Hepatocyte (in vitro differentiated cells): ENCODE measurements at places on chromosomes 2 and 18. TPM values are rescaled to one million over a fixed set of nuclear protein-coding genes. Genes with fewer than 3 reads are reported as not detected.

KLHL14 gene
- 0.12 and 0.44 TPM in 2 replicates for polyA plus RNA-seq

GRCh38 chr2:73935641-73936040, 9.0 kb downstream of the DGUOK start:
- no peak overlapping the region for H3K4me3 ChIP-seq
- no peaks in the 10 kb centered on the region for H3K36me3 ChIP-seq
- H3K27ac ChIP-seq: no peak overlapping the region
- no peaks in the 10 kb centered on the region for H3K27me3 ChIP-seq

DNA sequence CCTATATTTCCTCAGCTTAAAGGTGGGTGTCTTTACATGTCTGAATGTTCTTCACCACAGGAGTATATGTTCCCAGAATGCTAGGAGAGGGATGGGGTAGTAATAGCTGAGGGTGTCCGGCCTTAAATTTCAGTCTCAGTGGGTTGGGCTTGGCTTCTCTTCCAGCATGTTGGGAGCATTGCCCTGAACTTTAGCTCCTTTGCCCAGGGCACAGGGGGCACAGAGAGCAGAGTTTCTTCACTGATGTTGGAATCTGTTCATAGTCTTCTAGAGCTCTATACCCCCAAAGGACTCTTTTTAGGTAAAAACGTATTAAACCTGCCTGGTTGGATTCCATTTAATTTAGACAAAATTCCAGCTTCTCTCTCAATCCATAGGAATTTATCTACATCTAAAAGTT, 154.4 kb upstream of the GCFC2 start:
- H3K27ac ChIP-seq: no peak overlapping the region
- H3K27me3 ChIP-seq: no peaks in the 10 kb centered on the region
- H3K4me1 ChIP-seq: no peaks in the 10 kb centered on the region
- DNase-seq: no peak
- no peak overlapping the region for H3K4me3 ChIP-seq

SETBP1 gene
- 8.6 and 10.3 TPM in 2 replicates for polyA plus RNA-seq

DNA sequence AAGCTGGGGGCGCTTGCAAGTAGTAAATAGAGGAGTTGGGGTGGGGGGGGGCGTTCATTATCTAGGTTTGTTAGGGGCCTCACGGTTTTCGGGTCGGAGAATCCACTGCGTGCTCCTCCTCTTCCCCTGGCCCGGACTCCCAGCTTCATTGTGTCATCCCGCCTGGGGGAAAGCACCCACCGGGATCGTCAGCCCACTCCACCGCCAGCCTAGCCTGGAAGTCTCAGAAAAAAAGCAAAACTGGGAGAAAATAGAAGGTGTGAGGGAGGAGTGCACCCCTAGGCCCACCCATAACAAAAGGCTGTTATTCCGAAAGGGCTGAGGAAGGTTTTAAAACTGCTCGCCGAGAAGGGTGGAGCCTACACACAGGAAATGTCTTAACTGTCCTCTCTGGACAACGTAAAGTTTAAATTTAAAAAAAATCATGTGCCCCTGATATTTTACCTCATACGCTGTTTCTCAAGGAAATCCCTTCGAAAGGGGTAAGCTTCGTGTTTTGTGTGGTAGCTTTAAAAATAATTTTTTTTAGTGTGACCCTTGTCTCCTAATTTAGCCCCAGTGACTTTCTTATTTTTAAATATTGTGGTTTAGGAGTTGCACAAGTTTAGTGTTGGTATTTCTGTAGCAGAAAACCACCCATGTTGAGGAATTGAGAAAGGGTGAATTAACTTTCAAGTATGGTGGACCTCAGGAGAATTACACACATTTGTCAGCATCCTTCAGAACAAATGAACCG, 104.2 kb downstream of the SPTBN1 start:
- H3K27me3 ChIP-seq: no peaks in the 10 kb centered on the region
- no peaks in the 10 kb centered on the region for H3K36me3 ChIP-seq
- peak overlapping the region; percentile 68 for H3K4me3 ChIP-seq
- peak; percentile 42 for DNase-seq
- H3K4me1 ChIP-seq: peaks cover 30% of the 10 kb centered on the region

GRCh38 chr2:186554429-186554828, 35.4 kb upstream of the ITGAV start:
- no peaks in the 10 kb centered on the region for H3K27me3 ChIP-seq
- H3K27ac ChIP-seq: no peak overlapping the region

- no peaks in the 10 kb centered on the region for H3K27me3 ChIP-seq
- peak overlapping the region; percentile 90 for H3K4me3 ChIP-seq
- peak; percentile 70 for DNase-seq
- H3K27ac ChIP-seq: peak overlapping the region; percentile 99
Measured at GRCh38 chr2:65129286-65129825, 550 bp downstream of the RAB1A start.

GRCh38 chr2:128437204-128437565, 118.5 kb upstream of the HS6ST1 start:
- peaks cover 5% of the 10 kb centered on the region for H3K4me1 ChIP-seq
- H3K36me3 ChIP-seq: no peaks in the 10 kb centered on the region
- no peak overlapping the region for H3K27ac ChIP-seq
- DNase-seq: no peak

KIAA2012 gene
- 0.05 TPM in 1 of 2 replicates, not detected in the other for polyA plus RNA-seq

DNA sequence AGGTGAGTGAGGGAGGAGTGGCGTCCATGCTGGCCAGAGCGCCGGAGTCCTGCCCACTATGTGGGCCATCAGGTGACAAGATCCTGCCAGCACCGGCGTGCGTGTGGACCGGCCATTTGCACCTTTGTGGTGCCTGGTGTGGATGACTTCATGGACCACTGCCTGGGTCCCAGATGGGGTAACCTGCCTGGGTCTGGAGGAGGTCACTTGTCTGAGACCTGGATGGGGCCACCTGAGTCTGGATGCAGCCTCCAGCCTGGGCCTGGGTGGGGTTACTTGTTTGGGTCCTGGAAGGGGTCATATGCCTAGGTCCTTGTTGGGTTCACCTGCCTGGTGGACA, 299.6 kb downstream of the NDUFA10 start:
- H3K4me1 ChIP-seq: no peaks in the 10 kb centered on the region
- H3K27me3 ChIP-seq: no peaks in the 10 kb centered on the region
- H3K4me3 ChIP-seq: no peak overlapping the region

GRCh38 chr2:215626812-215627281, 191.0 kb upstream of the FN1 start:
- peaks cover 16% of the 10 kb centered on the region for H3K4me1 ChIP-seq
- H3K36me3 ChIP-seq: no peaks in the 10 kb centered on the region
- H3K27me3 ChIP-seq: no peaks in the 10 kb centered on the region
- no peak overlapping the region for H3K4me3 ChIP-seq

DNA sequence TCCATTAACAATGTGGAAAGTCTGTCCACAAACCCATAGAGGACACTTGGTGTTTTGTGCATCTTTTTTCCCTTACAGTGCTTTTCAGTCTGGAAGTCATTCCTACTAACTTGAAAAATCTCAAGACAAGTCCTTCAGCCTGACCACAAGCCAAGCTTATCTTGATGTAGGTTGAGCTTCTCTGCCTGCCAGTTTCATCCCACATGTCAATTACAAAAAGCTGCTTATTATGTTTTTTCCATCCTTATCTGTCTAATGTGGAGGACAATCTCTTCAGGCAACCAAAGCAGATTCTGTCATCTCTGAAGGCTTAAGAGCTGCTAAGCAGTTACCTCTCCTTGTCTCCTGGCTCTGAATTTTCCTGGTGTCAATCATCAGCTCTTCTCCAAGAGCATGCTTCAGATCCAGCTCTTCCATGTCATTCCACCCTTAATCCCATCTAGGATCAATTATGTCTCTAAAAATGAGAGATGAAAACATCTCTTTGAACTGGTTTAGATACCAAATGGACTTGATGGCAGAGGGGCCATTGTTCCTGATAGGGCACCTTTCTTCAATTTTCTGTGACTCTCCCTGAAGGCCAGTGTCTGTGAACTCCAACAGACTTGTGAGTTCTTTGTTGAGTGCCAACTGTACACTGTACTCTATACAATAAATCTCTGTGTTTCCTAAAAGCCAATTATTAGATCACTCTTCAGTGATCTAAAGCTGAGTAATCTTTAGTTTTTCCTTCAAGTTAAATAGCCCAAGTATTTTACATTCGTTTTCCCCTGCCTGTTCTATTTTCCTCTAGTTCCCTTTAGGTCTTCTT, 208.6 kb downstream of the RBM43 start:
- no peak overlapping the region for H3K4me3 ChIP-seq
- no peak overlapping the region for H3K27ac ChIP-seq
- no peaks in the 10 kb centered on the region for H3K27me3 ChIP-seq
- DNase-seq: no peak
- H3K4me1 ChIP-seq: peaks cover 14% of the 10 kb centered on the region

CKAP2L gene
- polyA plus RNA-seq: 5.0 and 7.2 TPM in 2 replicates

FHL2 gene
- 18.8 and 22.3 TPM in 2 replicates for polyA plus RNA-seq

- no peaks in the 10 kb centered on the region for H3K36me3 ChIP-seq
- no peak for DNase-seq
- H3K27ac ChIP-seq: peak overlapping the region; percentile 60
Measured at GRCh38 chr18:2538236-2538635, 33.1 kb downstream of the METTL4 start.

GRCh38 chr2:151638191-151638933, 95.9 kb downstream of the NEB start:
- DNase-seq: peak; percentile 27
- H3K27ac ChIP-seq: no peak overlapping the region
- no peak overlapping the region for H3K4me3 ChIP-seq
- H3K36me3 ChIP-seq: no peaks in the 10 kb centered on the region
- H3K4me1 ChIP-seq: peaks cover 6% of the 10 kb centered on the region

DNA sequence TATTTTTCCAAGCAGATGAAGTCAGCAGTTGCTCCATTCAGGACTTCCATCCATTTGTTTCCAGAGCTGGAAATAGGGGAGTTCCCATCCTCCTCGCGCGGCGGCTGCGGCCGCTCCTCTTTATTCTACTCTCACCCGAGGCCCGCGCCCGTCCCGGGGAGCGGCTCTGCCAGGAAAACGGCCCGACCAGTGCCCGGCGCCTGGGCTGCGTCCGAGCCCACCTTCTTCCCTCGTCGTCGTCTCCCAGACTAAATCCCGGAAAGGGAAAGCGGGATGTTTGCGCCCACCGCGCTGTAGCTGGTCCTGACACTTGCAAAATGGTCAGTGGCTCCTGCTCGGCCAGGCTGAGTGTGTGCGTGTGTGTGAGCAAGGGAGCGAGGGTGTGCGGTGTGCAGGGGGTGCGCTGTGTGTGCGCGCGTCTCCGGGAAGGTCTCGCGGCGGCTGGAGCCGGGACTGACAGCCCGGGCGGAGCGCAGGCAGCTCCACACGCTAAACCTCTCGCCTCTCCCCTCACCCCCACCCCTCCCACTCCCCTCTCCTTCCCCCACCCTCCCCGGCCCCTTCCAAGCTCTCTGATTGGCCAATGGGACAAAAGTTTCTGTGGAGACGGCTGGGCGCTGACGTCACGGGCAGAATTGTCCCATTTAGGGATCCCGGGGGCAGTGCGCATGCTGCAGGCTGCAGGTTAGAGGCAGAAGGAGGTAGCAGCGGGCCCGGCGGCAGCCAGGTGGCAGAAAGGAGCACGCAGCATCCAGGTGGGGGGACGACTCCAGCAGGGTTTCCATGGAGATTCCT, at the start of gene NOL4:
Gene NOL4, minus strand, starts transcription at position 491 of the 795 bp plus-strand sequence. CDS start 1,660 bp downstream, outside the sequence.
- DNase-seq: peak; percentile 85
- H3K36me3 ChIP-seq: no peaks in the 10 kb centered on the region
- H3K27ac ChIP-seq: no peak within 1 kb of the TSS
- peaks cover 20% of the 10 kb centered on the region for H3K4me1 ChIP-seq
- H3K27me3 ChIP-seq: peaks cover 69% of the 10 kb centered on the region

PROKR1 gene
- not detected in 2 replicates for polyA plus RNA-seq

CAPN14 gene
- 0.06 and 0.36 TPM in 2 replicates for polyA plus RNA-seq

- H3K36me3 ChIP-seq: no peaks in the 10 kb centered on the region
- no peak overlapping the region for H3K4me3 ChIP-seq
- no peak for DNase-seq
- H3K4me1 ChIP-seq: peaks cover 57% of the 10 kb centered on the region
- H3K27me3 ChIP-seq: no peaks in the 10 kb centered on the region
Measured at GRCh38 chr2:177244244-177244771, 20.2 kb downstream of the NFE2L2 start.

CFAP210 gene
- 0.13 and 0.30 TPM in 2 replicates for polyA plus RNA-seq

GRCh38 chr2:28979576-28980366, 1.3 kb upstream of the TOGARAM2 start:
- no peaks in the 10 kb centered on the region for H3K36me3 ChIP-seq
- H3K4me3 ChIP-seq: no peak overlapping the region
- no peak overlapping the region for H3K27ac ChIP-seq
- no peaks in the 10 kb centered on the region for H3K27me3 ChIP-seq

DNA sequence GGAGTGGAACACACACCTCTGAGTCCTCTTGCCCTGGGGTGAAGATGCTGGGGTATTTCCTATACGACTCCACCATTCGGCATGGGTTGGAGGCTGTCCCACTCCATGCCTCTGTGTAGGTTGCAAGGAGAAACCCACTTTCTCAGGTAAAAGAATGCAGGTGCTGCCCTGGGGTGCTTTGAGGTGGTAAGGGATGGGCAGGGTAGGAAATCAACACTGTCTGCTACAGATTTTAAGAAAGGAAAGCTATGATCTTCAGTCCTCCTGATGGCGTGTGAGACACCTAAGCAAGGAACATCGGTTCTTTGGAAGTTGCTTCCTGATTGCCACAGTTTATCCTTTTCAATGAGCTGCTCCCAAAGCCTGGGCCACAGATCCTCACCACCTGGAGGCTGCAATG, 209.2 kb downstream of the NCK2 start:
- DNase-seq: no peak
- H3K4me3 ChIP-seq: no peak overlapping the region
- no peaks in the 10 kb centered on the region for H3K36me3 ChIP-seq
- no peaks in the 10 kb centered on the region for H3K27me3 ChIP-seq
- no peak overlapping the region for H3K27ac ChIP-seq
- no peaks in the 10 kb centered on the region for H3K4me1 ChIP-seq

GRCh38 chr18:7742224-7742623, 175.1 kb downstream of the PTPRM start:
- no peaks in the 10 kb centered on the region for H3K36me3 ChIP-seq
- H3K27ac ChIP-seq: no peak overlapping the region
- no peak overlapping the region for H3K4me3 ChIP-seq
- no peaks in the 10 kb centered on the region for H3K27me3 ChIP-seq

GRCh38 chr2:146850746-146851145, 994.1 kb upstream of the ACVR2A start:
- H3K27ac ChIP-seq: no peak overlapping the region
- DNase-seq: no peak
- H3K27me3 ChIP-seq: no peaks in the 10 kb centered on the region
- no peak overlapping the region for H3K4me3 ChIP-seq
- no peaks in the 10 kb centered on the region for H3K4me1 ChIP-seq
- H3K36me3 ChIP-seq: no peaks in the 10 kb centered on the region

DNA sequence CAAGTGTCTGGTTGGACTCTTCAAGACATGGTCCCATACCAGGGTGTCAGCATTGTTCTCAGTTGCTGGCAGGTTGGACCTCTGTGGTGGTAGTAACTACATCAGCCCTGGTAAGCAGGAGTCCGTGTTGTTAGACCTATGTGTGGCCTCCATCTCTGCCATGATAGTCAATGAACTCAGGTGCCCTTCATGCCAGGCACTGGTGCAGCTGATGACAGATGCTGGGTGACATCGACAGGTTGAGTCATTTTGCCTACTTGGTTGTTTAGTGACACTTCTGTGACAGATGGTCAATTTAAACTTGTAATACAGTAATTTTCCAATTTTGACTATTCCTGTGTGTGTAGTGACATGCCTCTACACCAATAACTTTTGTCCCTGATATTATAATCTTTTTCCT, 189.7 kb downstream of the SP3 start:
- H3K27me3 ChIP-seq: no peaks in the 10 kb centered on the region
- H3K36me3 ChIP-seq: no peaks in the 10 kb centered on the region
- DNase-seq: no peak
- H3K27ac ChIP-seq: no peak overlapping the region
- no peak overlapping the region for H3K4me3 ChIP-seq
- H3K4me1 ChIP-seq: no peaks in the 10 kb centered on the region
